ENCODE measurements at places on chromosomes 7 and 10. TPM values are rescaled to one million over a fixed set of nuclear protein-coding genes. Genes with fewer than 3 reads are reported as not detected.

DNA sequence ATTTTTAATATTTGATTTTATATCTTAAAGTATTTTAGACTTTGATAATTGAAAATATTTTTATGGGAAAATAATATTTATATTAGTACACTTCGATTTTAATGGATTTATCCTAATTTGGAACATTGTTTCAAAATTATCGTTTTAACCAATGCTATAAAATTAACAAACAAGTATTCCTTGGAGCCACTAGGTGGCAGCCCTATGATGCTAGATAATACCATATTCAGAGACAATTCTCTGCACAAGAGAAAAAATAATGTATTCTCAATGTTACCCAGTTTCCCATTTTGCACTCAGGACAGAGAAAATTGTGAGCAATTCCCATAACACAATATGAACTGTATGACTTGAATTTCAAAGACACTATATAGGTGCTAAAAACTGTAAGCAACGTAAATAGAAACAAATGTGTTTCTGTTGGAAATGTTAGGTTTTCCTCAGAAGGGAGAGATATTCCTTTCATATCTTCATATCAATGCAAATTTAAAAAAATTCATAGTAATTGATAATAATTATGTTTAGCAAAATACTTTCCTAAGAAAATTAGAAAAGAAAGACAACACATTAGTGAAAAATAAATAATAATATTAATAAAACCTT, 237.8 kb downstream of the SEMA3E start:
- DNase-seq, result peak; percentile 78

DNA sequence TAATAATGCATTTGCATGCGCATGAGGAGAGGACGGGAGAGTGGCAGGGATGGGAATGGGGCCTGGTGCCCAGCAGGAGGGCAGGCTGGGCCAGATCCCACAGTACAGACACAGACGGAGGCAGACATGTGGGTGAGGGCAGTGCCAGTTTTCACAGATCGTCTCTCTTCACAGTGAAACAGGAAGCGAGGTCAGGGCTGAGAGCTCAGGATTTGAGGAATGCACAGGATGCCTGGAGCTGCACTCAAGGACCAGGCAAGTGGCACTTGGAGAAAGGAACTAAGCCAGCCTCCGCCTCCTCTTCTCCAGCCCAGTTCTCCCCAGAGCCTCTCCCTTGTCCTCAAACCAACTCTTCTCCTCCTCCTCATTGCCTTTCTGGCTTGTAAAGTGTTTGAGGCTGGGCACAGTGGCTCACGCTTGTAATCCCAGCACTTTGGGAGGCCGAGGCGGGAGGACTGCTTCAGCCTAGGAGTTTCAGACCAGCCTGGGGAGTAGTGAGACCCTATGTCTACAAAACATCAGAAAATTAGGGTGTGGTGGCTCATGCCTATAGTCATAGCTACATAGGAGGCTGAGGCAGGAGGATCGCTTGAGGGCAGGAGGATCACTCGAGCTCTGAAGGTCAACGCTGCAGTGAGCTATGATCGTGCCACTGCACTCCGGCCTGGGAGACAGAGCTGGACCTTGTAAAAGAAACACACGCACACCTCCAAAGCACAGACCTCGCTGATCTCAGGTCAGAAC, 115.2 kb downstream of the HIP1 start:
- DNase-seq, result no peak

DNA sequence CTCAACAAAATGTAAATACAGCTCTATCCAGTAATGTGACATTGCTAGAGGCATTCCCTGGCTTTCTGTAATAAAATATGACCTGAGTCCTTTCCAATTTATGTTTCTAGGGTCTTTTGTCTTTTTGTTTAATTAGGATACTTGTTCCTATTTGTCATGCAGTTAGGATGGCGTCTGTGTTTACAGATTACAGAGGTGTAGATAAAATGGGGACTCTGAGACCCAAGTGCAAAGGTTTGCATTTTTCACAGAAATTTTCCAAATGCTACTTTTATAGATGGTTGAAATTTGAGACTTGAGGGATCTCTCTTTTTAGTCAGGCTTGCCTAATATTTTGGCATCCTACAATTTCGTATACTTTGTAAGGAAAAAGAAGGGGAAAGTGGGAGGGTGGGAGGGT, 332.4 kb downstream of the PTEN start:
- peak; percentile 26 for DNase-seq

DNA sequence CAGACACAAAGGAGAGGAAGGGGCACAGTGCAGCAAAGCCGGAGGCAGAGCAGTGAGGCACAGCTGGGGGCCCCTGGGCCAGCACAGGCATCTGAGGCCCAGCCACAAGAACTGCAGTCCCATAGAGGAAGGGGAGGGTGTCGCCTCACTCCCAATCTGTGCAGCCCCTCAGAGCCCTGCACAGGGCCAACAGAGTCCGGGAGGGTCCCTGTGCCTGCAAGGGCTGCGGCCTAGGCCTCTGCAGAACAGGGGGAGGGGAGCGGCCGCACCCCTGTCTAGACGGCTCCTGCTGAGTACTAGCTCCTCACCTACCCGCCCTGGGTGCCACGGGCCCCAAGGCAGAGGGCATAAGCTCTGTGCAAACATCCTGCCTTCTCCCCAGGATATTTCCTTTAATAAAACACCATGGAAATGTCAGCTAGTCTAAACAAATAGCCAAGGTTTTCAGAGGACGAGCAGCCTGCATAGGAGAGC, 32.4 kb upstream of the RET start:
- DNase-seq, result no peak

- no peak for DNase-seq
These were observed 106.6 kb downstream of the POU6F2 start for GRCh38 chr7:39084349-39084748.

DNA sequence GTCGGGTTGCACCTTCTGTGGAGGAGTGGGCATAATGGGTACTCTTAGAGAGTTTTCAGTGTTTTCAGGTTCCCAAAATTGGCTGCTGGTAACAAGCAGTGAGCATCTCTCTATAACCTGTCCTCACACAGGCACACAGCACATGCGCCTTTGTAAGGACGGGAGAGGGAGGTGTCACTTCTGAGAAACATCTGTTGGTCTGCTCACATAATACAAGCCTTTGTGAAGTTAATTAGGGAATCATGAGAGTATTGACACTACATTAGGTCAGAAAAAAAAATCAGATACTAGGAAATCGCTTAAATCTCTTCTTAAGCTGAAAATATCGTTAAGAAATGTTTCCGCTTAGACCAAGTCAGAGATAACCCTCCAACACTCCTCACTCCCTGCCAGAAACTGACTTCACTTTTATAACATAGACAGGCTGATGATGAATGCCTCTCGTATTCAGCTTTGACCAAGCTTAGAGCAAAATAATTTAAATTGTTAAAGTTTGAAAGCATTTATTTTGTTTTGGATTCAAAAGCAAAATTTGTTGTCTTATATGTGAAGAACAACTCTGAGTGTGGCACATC, 769.7 kb downstream of the TNS3 start:
- peak; percentile 67 for DNase-seq

- no peak for DNase-seq
These were observed 59.2 kb upstream of the ADCY1 start for GRCh38 chr7:45514944-45515343.

- DNase-seq, result no peak
These were observed 207.3 kb downstream of the CXCL12 start for GRCh38 chr10:44177610-44178009.

- DNase-seq, result no peak
These were observed 152.2 kb downstream of the DNAJB6 start for GRCh38 chr7:157488966-157489365.

DNA sequence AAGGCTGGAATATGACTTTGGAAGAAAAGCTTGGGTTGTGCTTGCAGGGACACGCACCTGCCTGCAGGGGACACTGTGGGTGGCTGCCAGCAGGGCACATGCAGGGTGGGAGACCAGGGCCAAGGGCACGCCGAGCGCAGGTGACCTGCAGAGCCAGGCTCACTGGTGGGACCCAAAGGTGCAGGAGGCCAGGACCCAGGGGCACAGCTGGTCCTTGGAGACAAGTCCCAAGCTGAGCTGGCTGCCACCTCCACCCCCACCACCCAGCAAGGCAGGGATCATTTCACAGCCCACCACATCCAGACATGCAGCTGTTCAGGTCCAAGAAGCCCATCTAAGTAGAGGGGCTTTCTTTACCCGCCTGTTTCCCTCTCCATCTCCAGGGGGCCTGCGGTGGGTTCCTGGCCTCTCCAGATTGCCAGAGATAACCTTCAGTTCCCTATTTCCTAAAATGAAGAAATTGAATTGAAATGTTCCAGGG, 13.8 kb upstream of the CLIP2 start:
- no peak for DNase-seq

DNA sequence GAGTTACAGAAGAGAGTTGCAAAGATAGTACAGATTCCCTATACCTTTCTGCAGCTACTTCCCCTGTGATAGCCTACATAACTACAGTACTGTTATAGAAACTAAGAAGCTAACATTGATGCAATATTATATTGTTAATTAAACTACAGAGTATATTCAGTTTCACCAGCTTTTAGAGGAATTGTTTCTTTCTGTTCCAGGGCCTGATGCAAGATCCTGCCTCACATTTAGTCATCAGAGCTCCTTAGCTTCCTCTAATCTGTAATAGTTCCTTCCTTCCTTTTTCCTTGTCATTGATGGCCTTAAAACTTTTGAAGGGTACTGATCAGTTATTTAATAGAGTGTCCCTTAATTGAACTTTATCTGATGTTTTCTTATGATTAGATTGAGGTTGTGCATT, 56.8 kb downstream of the SDHAF3 start:
- peak; percentile 10 for DNase-seq

DNA sequence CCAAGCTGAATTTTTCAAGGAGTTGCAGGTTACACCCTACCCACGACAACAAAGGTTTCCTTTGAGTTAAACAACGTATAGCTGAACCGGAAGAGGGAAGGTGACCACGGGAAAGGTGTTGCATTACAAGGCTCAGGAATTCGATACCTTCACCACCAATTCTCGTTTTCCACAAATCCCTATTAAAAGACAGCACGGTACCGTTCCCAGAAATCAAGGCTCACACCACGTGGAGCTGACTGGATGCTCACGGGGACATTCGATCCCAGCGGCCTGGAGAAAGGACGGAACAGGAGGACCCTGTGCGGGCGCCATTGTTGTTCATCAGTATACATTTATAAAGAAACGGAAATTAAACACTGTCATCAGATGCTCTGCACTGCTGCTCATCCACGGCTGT, 56.4 kb downstream of the CTBP2 start:
- no peak for DNase-seq

DNA sequence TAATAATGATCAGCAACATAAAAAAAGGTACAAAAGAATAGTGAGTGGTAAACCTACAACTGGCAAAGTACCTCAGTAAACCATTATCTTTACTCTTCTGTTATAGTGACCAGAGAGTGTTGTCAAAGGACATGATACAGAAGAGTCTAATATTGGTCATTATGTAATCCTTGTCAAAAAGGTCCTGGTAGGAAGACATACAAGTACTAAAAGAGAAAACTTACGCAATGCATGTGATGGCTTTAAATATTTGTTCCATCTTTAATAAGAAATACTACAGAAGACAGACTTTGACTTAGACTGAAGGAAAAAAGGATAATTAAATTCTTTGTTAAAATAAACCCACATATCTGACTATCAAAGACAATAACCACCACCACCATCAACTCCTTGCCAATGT, 6.5 kb downstream of the DOCK4 start:
- DNase-seq, result no peak

- DNase-seq, result peak; percentile 98
These were observed 181.7 kb downstream of the LRMDA start for GRCh38 chr10:75612904-75613684.

GRCh38 chr7:15925608-15926007, 239.1 kb upstream of the MEOX2 start:
- DNase-seq, result no peak

The TRIM24 gene
- total RNA-seq, result 4.7 TPM

The CPA2 gene
- not detected for total RNA-seq

The MINDY3 gene
- 36.2 TPM for total RNA-seq

The ZNF503 gene
- 29.8 TPM for total RNA-seq

The RARRES2 gene
- 1.4 TPM for total RNA-seq

The APBB1IP gene
- 5.9 TPM for total RNA-seq

The ASZ1 gene
- not detected for total RNA-seq

The TRIM73 gene
- 0.18 TPM for total RNA-seq

The FAM241B gene
- total RNA-seq, result not detected

The TBXAS1 gene
- total RNA-seq, result 2.4 TPM

The POM121L12 gene
- total RNA-seq, result not detected

The CRHR2 gene
- total RNA-seq, result not detected

The GIMAP5 gene
- not detected for total RNA-seq

The SPDYE8 gene
- total RNA-seq, result not detected

Measured in fibroblast of the aortic adventitia (primary cell).